Urothelium cell line (cell line): ENCODE measurements at places on chromosomes 4 and X.

- DNase-seq = no peak
These were observed 34.1 kb downstream of the PLS3 start for GRCh38 chrX:115595049-115595448.

- no peak for DNase-seq
These were observed 16.8 kb downstream of the SH3TC1 start for GRCh38 chr4:8215641-8216442.

GRCh38 chrX:40240844-40241243 lies 143.1 kb upstream of the BCOR start:
- DNase-seq = no peak

DNA sequence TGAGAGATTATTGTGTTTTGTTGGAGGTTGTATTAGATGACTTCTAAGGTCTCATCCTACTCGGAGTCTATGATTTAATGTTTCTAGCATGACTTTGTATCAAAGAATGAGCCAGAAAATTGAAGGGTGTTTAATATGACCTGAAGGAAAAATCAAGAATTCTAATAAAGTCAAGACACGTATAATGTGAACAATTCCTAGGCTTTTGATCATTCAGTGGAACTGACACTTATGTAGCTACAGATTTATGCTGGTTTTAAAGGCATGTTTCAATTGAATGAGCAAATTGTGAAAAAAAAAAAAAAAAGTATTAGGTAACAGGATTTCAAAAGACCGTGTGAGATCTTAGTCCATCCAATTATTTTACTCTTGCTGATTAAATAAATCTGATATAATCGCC lies 64.9 kb downstream of the GRID2 start:
- no peak for DNase-seq

DNA sequence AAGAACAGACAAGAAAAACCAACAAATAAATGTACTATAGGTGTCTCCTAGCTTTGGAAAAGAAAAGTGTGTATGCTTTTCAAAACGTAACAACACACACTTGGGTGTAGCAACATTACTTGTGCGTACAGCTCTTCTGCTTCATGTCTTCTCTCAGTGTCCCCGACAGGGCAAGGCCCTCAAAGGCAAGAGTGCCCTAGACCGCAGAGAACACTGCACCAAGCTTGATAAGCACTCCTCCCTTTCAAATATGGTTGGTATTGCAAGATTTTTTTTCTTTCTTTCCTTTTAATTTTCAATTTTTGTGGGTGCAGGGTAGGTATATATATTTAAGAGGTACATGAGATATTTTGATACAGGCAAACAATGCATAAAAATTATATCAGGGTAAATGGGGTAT lies 106.8 kb downstream of the EIF4E start:
- DNase-seq = no peak
